ENCODE measurements at places on chromosomes 12 and 14.

DNA sequence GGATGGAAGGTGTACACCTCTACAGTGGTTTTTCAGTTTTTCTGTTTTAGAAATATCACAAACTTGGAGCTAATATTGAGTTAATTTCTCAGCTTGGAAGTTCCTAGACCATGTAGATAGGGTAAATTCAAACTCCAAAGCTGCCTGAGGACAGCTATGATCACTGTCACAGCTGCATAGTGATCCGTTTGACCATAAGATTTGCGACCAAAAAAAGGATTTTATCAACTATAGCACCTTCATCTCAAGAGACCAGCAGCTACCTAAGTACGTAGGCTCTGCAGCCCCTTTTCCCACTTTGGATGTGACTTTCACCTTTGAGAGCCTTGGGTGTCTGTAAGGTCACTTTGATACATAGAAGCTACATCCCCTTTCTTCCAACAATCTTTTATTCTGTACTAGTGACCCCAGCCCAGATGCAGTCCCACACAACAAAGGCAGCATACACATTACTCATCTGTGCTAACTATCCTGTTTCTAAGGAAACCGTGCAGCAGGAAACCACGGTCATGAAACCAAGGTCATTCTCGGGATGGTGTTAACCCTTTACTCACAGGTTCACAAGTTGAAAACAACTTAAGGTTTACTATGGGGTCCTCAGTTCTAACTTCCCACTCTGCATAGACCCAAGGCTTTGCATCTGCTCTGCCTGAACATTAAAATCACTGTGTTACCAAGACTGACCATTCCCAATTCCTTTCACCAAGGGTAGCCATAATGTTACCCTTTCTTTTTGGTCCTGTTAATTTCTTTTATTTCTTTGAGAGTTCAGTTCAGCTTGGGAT lies 75.4 kb downstream of the IFT81 start:
- no peak for DNase-seq

DNA sequence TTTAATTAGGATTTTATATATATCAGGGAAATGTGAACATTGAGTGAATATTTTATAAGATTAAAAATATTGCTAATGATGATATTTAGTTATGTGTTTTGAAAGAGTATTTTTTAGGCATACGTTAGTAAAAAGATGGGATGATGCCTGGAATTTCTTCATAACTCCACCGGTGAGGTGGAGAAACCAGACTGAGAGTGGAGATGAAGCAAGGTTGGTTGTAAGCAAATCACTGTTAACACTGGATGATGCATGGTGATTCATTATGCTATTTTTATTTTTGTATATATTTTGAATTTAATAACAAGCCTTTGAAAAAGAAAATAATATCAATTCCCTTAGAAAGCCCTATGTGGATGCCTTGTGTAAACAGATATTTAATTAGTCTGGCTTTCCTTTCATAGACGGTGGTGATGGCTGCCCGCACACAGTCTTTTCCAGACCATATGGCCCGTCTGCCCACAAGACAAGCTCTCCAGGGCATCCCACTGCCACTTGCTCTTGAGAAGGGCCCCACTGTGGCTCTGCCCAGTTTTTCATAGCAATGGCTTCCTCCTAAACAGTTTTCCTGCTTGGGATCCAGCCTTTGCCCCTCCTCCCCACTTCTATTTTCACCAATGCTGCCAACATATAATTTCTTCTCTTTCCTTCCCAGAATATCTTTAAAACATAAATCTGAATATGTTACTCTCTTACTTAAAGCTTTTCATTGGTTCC lies 95.4 kb downstream of the HELB start:
- no peak for DNase-seq

DNA sequence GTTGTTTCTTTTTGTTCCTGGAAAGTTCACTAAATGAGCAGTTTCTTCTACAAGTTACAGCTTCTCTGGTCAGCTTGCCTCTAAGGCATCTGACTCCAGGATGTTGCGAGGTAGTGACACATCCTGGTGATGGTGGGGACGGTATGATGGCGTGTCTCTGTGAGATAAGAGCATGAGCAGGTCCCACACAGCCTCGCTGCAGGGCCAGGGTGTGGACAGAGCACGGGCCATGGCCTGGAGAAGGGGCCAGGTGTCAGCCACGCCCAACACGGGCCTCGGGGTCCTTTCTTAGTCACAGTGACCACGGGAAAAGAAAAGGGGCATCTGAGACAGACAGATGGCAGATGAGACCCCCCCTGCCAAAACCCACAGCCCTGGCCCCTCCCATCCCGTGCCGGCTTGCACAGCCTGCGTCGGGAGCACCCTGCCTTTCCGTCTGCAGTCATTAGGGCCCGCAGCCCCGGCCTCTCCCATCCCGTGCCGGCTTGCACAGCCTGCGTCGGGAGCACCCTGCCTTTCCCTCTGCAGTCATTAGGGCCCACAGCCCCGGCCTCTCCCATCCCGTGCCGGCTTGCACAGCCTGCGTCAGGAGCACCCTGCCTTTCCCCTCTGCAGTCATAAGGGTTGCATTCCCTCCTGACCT lies 79.3 kb upstream of the DYNC1H1 start:
- DNase-seq, result no peak

- no peak for DNase-seq
Observed at GRCh38 chr12:56999456-56999855, 6.9 kb downstream of the ZBTB39 start.

GRCh38 chr12:122788387-122788786 lies 14.0 kb downstream of the CCDC62 start:
- DNase-seq, result no peak

DNA sequence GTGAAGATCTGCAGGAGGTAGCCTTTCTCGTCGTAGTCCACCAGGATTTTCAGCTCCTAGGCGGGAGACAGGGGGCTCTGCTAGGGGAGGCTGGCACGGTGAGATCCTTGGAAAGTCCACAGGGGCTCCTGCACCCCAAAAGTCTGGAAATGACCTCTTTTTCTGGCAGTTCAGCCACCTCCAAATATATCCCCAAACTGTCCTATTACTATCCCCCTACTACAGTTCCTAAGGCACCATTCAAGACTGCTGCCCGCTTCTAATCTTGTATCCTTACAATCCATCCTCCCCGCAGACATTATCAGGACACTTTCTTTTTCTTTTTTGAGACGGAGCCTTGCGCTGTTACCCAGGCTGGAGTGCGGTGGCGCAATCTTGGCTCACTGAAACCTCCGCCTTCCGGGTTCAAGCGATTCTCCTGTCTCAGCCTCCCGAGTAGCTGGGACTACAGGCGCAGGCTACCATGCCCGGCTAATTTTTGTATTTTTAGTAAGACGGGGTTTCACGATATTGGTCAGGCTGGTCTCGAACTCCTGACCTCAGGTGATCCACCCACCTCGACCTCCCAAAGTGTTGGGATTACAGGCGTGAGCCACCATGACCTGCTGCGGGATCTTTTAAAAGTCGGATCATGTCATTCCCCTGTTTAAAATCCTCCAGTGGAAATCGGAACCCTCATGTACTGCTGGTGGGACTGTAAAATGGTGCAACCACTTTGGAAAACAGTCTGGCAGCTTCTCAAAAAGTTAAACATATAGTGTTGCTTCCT lies 18.5 kb downstream of the HPD start:
- DNase-seq, result no peak

DNA sequence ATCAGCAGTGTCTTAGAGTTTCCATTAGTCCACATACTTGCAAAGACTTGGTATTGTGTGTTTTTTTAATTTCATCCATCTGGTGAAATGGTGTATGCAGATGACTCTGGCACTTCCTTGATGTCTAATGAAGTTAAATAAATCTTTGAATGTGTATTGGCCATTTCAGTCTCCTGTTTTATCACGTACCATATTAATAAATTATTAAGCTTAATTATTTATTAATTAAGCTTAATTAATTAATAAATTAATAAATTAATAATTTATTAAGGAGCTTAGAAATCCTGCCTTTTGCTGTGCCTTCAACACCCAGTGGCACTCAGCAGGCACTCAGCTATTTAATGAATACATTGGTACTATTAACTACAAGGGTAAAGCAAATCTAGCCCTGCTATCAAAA lies 18.2 kb downstream of the PDZRN4 start:
- DNase-seq, result no peak

DNA sequence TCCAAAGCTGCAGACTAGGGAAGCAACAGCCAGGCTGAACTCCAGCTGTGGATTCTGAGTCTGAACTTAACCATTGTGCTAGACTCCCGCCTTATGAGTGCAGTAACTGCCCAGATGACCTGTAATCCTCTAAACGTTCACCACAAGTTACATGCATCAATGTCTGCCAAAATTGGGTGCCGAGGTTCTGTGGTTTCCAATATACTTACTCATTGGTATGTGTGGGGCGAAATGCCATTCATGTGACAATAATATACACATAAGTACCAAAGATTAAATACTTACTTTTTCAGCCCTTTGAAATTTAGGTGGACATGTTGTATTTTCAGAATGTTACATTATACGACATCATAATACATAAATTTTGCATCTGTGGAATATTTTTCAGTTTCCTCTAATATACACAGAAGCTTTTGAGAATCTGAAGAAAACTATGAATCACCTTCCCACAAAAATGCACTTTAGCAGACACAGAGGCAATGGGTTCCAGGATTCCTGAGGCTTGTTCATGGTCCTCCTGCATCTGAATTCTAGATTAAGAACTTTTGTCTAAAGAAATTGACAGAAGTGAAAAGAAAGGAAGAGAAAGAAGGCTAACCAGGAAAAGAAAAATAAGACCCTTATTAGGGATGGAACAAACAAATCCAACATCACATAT lies 31.7 kb downstream of the GRIP1 start:
- DNase-seq, result no peak

GRCh38 chr14:44962334-44963043 lies 499 bp downstream of the TOGARAM1 start:
- DNase-seq, result no peak

Data from esophagus squamous epithelium (tissue), 5 donors.